ENCODE measurements at places on chromosomes 6 and 20.

DNA sequence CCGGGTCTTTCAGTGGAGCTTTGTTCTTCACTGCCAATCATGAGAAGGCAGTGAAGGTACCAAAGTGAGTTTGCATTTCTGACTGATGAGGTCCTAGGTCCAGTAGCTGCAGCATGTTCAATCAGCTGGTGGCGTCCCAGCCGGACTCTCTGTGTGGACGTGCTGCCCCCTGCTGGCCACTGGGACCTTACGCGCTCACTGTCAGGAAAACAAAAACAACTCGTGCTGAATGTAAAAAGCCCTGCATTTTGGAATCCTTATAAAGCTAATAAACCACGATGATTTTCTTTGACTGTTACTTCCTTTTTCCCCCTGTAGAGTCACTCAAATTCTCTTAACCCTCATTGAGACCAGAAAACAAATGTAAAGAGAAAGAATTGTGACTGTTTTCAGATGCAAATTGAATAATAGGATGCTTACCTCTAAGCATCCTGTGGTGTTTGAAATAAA is 4.9 kb upstream of the CD24 start:
- peak; percentile 80 for DNase-seq

DNA sequence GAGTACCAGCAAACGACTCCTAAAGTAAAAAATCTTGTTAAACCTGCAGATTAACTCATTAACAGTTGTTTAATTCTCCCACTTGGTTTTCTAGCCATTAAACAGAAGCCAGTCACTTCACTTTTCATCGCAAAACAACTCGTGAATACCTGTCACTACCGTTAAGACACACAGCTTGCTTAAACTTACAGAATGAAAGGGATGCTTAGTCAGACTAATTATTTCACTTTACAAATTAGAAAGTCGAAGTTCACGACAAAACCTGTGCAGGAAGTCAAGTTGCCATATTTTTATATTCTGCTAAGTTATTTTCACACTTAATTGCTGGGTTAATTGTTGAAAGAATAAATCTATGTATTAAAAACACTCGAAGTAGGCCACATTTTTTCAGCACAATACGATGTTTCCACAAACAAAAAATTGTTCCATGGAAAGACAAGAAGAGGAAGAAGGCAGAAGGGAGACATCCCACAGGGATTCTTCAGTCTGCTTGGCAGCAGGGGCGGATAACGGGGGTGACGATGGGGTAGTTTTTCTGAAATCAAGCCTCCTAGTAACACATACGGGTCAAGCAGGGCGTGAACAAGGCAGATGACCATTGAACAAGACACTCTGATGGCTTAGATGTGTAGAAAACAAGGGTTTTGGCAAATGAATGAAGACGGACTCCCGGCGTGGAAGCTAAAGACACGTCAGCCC is 933 bp downstream of the SSR1 start:
- no peak for DNase-seq

DNA sequence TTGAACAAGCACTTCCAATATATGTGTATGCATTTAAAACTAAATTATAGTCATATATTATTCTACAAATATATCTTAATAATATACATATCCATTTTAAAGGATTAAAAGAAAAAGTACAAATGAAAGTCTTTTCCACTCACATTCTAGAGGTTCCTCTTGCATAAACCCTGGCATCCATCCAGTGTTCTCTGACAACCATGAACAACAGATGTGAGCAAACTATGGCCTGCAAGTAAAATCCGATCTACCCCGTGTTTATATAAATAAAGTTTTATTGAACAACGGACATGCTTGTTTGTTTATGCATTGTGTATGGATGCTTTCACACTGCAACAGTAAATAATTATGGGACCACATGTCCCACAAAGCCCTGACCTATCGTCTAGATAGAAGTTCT is 1122.3 kb downstream of the EPHA7 start:
- no peak for DNase-seq

- DNase-seq = peak; percentile 26
These were observed 445.4 kb upstream of the DEFB115 start for GRCh38 chr20:30811885-30812671.

GRCh38 chr20:37725855-37726254 is 32.0 kb downstream of the CTNNBL1 start:
- DNase-seq = no peak

DNA sequence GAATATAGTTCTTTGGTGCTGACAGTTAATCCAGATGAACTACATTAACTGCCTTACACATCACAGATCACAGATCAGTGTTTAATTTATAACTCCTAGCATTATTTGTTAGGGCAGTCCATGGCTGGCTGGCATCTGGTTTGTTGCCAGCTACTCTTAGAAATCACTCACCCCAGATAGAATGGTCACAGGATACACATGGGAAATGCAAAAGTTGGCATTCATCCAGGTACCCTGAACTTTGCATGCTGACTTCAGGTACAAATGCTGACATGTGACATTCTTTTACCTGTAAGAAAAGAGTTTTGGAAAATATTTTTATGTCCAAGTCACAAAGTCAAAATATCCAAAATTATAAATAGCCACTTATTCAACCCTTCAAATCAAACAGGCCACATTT is 20.2 kb downstream of the FBXL4 start:
- DNase-seq = no peak

GRCh38 chr6:51844336-51844735 is 243.1 kb downstream of the PKHD1 start:
- DNase-seq = peak; percentile 43

DNA sequence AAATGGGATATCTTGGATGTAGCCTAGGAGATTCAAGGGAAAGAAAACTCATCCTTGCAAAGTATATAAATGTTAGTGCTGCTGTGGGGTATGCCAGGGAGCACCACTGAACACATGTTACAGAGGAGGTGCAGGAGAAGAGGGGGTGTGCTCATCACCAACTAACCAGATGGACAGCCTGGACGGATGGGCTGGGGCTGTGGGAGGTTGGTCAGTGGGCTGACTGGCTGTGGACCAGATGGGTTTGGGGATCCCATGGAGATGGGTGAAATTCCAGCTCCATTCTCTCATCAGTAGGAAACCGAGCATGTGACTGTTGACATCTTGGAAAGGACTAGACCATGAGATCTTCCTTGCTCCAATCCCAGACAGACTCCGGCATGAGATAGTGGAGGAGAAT is 201.0 kb downstream of the LRFN2 start:
- no peak for DNase-seq

GRCh38 chr20:46575394-46575793 is 24.9 kb upstream of the OCSTAMP start:
- no peak for DNase-seq

- DNase-seq = no peak
These were observed 124.6 kb downstream of the WDR27 start for GRCh38 chr6:169577236-169577635.

DNA sequence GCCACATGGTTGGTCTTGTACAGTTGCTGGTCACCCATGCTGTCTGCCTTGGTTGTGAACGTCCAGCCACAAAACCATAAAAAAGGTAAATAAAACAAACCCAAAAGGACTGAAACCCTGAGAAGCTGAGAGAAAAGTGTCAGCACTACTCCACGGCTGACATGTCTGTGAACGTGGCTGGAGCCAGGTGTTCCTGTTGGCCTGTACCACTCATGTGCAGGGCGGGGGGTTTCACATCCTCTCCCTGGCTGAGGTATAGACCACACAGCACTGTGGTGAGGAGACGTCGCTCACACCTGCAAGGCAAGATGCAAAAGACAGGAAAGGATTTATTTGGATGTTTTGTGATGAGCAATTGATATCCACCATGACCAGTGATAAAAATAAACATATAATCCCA is 51.9 kb upstream of the MRPS10 start:
- no peak for DNase-seq

GRCh38 chr20:39103732-39104131 is 141.6 kb downstream of the DHX35 start:
- DNase-seq = no peak

- DNase-seq = no peak
These were observed 49.4 kb upstream of the FYN start for GRCh38 chr6:111922454-111923297.

DNA sequence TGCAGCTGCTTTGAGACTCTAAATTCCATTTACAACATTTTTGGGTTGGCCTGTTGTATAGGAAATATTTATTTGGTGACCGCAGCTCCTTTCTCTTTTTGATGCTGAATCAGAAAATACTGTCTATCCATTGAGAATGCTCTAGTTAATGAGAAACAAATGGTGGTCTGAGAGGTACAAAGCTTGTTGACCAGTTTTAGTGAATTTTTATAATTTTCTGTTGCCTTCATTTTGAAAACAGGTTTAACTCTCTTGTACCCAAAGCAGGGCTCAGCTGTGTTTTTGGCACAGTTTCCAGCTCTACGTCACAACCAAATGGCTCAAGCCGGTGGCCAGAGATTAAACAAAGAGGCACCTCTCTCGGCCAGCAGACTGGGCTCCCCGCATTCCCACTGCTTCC is 113.2 kb downstream of the FNDC1 start:
- DNase-seq = no peak

DNA sequence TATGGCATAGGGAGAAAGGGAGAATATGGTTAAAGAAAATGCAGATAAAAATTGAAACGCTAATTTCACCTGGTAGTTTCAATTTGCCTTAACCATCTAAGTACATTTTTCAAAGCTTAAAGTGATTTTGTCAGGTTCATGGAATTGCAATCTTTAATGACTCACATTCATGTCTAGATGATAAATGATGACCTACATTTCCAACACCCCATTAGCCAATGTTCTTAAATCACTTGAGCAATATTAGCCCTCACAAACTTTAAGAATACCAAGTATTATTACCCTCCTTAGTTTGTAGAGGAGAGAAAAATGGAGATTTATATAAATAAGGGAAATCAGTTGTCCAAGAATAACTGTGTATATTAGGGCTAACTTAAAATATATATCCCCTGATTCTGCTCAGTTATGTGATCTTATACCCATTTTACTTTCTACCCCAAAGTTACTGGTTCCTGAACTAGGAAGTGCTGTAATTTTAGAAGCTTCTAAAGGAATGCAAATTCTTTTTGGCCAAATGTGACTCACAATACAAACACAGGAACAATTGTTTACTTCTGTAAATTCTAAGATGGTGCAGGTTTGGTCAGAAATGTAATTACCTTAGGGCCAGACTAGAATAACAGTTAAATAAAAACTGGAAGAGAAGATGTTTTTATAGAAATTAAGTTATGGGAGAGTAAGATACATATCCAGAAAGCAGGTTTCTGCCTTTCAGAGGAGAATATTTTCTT is 34.5 kb downstream of the TPBG start:
- no peak for DNase-seq

DNA sequence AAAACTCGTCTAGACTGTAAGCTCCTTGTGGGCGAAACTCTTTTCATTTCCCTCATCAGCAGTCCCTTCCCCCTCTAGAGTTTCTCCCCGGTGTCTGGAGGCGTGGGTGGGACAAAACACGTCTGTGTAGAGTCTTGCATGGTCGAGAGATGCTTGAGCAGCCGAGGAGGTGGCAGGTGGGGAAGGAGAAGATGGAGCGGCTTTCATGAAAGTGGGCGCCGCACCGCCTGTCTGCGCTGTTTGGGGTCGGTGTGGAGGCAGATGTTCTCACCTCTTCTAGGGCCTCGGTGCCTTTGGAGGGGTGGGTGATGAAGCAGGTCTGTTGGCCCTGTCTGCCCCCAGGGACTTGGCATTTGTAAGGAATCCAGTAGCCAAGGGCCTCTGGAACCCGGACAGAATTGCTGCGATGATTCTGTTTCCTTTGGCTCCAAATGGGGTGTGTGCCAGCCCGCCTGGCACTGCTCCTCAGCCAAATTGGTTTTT is 1.2 kb downstream of the BRPF3 start:
- no peak for DNase-seq

DNA sequence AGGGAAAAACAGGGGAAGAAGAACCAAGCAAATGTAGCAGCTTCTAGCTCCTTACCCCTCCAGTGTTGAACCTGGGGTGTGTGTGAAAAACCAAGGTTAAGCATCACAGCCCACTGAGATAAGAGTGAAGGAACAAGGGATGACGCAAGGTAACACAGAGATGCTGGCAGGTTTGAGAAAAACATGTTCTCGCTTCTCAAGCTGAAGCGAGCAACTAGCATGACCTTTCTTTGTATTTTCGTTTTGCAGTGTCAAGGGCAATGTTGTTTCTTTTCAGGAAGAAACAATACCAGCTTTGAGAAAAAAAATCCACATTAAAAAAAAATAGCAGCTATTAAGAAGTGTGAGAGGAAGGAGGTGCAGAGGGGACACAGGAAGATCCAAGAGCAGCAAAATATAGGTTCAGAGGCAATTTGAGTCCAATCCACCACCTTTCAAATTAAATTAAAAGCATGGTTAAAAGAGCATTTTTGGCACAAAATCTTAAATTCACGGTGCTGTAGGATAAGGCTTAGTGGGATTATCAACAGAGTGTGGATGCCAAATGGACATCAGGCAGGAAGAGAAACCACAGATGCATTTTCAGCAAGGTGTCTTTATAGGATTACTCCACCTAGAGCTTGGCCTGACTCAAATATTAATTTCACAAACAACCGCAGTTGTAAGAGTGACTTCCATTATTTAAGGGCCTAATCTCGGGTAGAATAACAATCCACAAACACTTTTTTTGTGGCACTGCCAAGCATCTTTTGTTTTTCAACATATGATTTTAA is 70.9 kb downstream of the SYNE1 start:
- DNase-seq = no peak

- peak; percentile 65 for DNase-seq
These were observed 84.6 kb downstream of the PDE7B start for GRCh38 chr6:135935941-135936601.

GRCh38 chr6:100134297-100134696 is 140.3 kb upstream of the MCHR2 start:
- no peak for DNase-seq

GRCh38 chr20:38825901-38826625 is 20.6 kb downstream of the PPP1R16B start:
- peak; percentile 75 for DNase-seq

DNA sequence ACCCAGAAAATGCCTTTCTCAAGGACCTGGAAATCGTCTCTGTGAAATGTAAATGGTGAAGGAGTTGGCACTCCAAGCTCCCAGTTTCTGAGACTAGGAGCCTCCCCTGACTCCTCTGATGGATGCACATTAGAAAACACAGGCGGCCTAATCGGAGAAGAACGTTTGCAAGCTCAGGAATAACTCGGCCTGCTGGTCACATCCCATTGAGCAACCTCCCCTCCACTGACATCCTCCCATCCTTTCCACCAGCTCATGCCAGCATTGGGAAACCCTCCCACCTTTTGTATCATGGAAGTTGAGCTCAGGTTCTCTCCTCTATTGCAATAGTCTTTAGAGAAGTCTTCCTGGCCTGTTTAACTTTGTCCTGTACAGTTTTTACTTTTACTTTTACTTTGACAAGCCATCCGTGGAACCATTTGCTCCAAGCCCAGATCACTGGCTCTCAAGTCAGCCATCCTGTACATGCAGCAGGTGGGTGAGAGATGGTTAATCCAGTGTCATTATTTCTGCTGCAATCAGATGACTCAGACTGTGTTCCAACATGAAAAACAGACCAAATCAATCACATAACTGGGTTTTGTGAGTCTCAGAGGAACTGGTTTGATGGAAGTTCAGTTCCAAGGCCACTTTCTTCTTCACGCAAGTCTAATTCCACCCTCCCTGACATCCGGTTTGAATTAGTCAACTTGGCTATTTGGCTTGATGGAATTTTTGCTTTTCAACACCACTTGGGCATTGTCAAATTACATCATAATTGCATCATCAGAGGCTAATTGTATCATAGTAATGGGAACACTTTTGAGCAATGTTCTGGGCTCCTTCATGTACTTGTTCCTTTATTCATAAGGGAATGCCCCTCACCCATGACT is 619.4 kb upstream of the CDH4 start:
- DNase-seq = no peak

GRCh38 chr6:259316-259715 is 33.0 kb upstream of the DUSP22 start:
- no peak for DNase-seq

GRCh38 chr6:157860505-157860991 is 37.5 kb downstream of the SNX9 start:
- no peak for DNase-seq

GRCh38 chr20:19943061-19943521 is 74.1 kb upstream of the NAA20 start:
- DNase-seq = no peak

All from NCI-H510A treated with DMSO at 0.1 percent for 48 hours (cell line).